ENCODE measurements at places on chromosomes 16 and 17.

- ATAC-seq, result no peak
These were observed 274.5 kb downstream of the MRTFB start for GRCh38 chr16:14345512-14346115.

DNA sequence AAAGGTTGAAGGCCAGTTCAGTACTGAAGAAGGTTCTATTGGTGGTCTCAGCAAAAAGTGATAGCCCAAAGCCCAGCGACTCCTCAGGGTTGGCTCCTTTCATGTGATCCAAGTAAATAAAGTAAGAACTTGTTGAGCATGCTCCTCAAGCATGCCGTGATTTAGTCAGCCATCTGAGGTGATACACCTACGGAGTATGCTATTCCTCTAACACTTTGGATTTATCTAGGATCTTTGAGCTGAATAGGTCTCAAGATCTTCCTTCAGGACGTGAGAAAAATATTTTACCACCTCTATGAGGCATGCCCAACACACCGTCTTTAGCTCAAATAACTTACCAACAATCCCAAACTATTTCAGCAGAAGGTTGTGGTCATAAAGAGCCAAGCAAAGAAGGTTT is 153.3 kb upstream of the CORO6 start:
- no peak for ATAC-seq

DNA sequence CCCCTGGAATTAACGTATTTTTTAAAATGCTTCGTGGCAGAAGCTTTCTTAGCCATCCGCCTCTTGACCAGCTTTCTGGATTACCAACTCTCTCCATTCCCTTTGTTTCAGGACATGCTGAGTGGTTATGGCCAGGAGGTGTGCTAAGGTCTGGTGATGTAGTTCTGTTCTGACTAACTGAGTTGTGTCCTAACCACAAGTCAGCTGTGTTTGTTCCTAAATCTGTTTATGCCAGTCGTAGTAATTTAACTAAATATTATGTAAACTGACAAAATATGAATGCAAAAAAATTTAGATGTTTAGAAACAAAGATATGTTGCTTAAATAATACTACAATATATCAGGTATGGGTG is 61.6 kb downstream of the MRTFB start:
- ATAC-seq, result no peak

- no peak for ATAC-seq
These were observed 37.2 kb upstream of the NUFIP2 start for GRCh38 chr17:29331075-29331707.

DNA sequence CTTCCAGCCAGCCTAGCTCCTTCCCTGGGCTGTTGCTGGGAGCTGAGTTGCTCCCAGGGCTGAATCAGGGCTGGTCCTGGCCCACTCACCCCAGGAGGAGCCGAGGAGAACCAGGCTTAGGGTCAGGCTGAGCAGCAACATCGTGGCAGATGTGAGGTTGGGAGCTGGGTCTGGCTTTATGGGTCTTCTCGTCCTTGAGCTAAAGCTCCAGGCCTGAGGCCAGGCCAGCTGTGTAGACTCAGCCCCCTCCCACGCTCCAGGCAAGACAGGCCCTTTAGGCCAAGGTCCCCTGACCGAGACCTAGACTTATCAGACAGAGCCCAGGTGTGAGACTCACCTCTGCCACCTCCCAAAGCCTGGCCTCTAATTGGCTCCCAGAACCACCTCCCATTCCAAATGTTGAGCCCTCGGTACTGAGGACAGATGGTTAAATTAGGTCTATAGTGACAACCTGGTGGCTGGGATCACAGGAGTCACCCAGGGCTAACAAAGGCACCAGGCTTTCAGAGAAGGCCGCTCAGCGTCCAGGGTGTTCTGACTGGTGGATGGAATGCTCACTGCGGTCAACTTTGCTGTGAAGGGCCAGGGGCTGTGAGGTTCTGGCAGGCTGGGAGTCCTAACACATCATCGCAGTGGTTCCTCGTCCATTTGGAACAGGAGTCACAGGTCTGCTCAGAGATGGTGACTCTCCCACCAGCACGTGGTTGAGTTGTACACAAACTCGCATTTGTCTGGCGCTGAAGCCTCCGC is at the start of gene CTRL:
Gene CTRL, minus strand, starts transcription at position 151 of the 750 bp plus-strand sequence. Its CDS starts 10 bp downstream, at position 141.
- no peak for ATAC-seq

- no peak for ATAC-seq
These were observed 1.1 kb downstream of the ZNF23 start for GRCh38 chr16:71460941-71461340.

- peak; percentile 35 for ATAC-seq
These were observed 82.3 kb downstream of the ARHGAP23 start for GRCh38 chr17:38510421-38511149.

- peak; percentile 64 for ATAC-seq
These were observed 71.8 kb downstream of the PRKCA start for GRCh38 chr17:66373944-66374817.

GRCh38 chr17:67912656-67913055 is 83.6 kb downstream of the C17orf58 start:
- ATAC-seq, result peak; percentile 42

Measured in activated T-helper 17 cell treated with anti-CD3 and anti-CD28 coated beads, Interleukin-2, amount 50 U/mL, for 72 hours (primary cell).